Immature natural killer cell (primary cell): ENCODE measurements at places on chromosomes 12 and 14.

GRCh38 chr14:89416002-89416995 lies 734 bp downstream of the FOXN3 start:
- DNase-seq, result peak; percentile 99

- no peak for DNase-seq
Observed at GRCh38 chr12:130147875-130148596, 14.2 kb upstream of the FZD10 start.

DNA sequence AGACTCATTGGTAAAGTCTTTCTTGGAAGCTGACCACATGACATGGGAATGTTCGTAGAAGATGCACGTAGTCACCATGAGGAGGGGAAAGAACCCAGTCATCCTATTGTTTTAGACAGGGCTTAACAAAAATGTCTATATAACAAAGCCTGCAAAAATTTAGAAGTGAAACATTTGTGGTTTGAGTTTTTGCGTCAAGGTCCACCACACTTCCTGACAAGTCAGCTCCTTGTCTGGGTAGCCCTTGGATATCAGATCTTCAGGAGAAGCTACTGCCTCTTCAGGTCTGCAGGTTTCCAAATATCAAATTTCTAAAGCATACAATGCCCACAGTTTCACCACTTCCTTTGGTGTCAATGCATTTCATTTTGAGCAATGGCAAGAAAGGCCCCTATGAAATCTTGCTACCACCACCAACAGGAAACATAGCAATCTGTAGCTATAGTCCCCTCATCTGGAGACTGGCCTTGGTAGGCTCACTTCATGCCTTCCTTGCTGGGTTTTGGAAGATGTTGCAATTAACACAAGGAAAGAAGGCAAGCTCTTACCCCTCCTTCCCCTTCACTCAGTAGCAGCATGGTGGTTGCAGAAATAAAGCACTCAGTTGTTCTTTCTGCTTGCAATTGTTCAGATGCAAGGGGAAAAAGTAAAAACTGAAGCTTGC lies 235.2 kb downstream of the PCNX1 start:
- DNase-seq, result peak; percentile 59

- DNase-seq, result no peak
Observed at GRCh38 chr14:92800525-92800924, 6.4 kb downstream of the GOLGA5 start.

DNA sequence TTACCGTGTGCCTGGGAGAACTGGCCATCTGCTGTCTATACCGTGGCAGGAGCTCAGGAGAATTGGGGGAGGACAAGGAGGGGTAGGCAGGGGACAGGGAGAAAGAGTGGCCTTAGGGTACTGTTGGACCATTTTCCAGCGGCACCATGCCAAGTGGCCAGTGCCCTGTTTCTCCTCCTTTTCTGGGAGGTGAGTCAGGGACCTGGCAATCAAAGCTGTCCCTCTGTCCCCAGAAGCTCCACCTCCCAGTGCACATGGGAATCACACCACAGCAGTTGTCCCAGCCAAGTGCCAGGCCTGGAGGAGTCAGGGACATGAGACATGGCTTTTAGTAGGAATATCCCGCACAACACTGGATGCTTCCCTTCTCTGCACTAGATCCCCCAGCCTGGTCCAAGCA lies 118.0 kb downstream of the GCH1 start:
- no peak for DNase-seq

DNA sequence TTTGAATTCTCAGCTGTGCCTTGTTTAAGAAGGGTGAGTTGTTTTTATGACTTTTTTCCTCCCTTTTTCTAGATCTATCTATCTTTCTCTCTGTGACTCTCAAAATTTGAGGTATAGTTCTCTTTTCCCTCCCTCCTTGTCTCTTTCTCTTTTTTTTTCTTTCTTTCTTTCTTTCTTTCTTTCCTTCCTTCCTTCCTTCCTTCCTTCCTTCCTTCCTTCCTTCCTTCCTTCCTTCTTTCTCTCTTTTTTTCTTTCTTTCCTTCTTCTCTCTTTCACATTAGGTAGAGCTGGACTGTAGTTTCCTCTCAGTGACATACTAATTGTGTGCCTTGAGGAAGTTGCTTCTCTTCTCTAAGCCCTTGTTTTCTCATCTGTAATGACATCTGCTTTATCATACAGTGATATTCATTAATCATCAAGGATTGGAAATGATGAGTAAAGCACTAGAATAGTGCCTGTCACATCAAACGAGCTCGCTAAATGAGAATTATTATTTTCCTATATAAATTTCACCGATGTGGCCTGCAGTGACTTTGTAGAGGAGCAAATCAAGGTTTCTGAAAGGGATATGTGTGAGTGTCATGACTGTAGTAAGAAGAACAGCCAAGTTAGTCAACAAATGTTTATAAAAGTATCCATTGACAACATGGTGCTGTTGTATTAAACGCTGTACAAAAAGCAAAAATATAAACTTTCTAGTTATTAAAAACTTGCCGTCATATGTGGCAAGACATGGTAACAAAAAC lies 78.9 kb upstream of the SLC38A2 start:
- no peak for DNase-seq

- DNase-seq, result no peak
Observed at GRCh38 chr14:27372771-27373170, 774.9 kb upstream of the NOVA1 start.

GRCh38 chr12:120674097-120674636 lies 12.8 kb upstream of the MLEC start:
- DNase-seq, result no peak

GRCh38 chr14:99450266-99450665 lies 30.4 kb downstream of the SETD3 start:
- DNase-seq, result no peak

DNA sequence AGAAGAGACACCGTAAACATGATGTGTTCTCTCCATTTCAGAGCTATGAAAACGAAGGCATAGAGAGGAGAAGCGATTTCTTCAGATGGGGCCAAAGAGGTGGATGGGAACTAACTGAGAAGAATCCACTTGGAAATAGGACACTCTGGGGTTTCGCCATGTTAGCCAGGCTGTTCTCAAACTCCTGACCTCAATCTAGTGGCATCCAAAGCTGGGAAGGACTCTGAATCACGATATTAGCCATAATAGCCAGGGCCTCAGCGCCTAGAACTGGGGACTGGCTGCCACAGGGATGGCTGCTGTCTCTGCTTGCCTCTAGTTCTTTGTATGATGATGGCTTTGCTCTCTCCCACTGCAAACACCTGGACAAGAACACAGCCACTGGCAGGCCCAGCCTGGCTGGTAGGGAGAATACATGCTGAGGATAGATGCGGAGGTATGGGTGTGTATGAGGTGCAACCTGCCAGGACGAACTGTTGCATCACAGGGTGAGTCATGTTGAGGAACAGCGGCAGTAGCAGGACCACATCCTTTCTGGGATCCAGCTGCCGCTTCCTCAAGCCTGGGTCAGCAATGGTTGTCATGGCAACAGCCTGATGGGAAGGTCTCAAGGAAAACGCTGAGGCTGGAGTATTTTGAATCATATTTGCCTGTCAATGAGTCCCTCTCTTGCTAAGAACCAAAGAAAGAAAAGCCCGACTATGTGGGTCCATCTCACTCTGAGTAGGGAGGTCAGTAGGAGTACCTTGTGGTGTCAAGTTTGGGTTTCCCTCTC lies 31.1 kb downstream of the CCDC177 start:
- peak; percentile 3 for DNase-seq

GRCh38 chr14:21543963-21544362 lies 17.8 kb upstream of the SALL2 start:
- DNase-seq, result no peak

GRCh38 chr14:55481769-55482168 lies 41.4 kb upstream of the TBPL2 start:
- DNase-seq, result no peak

- no peak for DNase-seq
Observed at GRCh38 chr14:95440951-95441350, 75.5 kb downstream of the SYNE3 start.

GRCh38 chr12:109822951-109823411 lies 10.2 kb downstream of the TRPV4 start:
- no peak for DNase-seq

- no peak for DNase-seq
Observed at GRCh38 chr12:53313996-53314395, 7.4 kb downstream of the AAAS start.

DNA sequence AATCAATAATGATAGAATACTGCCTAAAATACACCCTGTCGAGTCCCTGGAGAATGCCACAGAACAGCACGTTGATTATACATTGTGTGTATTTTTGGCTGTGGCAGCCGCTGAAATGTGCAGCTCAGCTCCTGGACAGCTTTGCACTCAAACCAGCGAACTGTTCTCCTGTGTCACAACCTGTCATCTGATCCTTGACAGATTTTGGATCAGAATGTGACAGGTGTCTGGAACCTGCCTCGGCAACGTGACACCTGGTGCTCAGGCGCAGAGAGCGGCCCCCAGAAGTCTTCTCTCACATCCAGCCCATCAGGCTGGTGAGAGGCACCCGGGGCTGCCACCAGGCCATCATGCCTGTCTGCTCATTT lies 19.3 kb downstream of the MVK start:
- DNase-seq, result no peak

DNA sequence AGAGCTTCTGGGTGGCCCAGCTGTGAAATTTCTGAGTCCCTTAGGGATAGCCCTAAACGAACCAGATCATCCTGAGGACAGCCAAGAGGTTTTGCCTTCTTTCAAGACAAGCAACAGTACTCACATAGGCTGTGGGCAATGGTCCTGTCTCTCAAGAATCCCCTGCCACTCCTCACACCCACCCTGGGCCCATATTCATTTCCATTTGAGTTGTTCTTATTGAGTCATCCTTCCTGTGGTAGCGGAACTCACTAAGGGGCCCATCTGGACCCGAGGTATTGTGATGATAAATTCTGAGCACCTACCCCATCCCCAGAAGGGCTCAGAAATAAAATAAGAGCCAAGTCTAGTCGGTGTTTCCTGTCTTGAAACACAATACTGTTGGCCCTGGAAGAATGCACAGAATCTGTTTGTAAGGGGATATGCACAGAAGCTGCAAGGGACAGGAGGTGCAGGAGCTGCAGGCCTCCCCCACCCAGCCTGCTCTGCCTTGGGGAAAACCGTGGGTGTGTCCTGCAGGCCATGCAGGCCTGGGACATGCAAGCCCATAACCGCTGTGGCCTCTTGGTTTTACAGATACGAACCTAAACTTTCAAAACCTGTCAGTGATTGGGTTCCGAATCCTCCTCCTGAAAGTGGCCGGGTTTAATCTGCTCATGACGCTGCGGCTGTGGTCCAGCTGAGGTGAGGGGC lies 38.9 kb downstream of the DAD1 start:
- peak; percentile 37 for DNase-seq
